ENCODE measurements at places on chromosomes 13 and 19.
A peak's percentile ranks its signal among the peaks of the same experiment; 100 is the strongest.

DNA sequence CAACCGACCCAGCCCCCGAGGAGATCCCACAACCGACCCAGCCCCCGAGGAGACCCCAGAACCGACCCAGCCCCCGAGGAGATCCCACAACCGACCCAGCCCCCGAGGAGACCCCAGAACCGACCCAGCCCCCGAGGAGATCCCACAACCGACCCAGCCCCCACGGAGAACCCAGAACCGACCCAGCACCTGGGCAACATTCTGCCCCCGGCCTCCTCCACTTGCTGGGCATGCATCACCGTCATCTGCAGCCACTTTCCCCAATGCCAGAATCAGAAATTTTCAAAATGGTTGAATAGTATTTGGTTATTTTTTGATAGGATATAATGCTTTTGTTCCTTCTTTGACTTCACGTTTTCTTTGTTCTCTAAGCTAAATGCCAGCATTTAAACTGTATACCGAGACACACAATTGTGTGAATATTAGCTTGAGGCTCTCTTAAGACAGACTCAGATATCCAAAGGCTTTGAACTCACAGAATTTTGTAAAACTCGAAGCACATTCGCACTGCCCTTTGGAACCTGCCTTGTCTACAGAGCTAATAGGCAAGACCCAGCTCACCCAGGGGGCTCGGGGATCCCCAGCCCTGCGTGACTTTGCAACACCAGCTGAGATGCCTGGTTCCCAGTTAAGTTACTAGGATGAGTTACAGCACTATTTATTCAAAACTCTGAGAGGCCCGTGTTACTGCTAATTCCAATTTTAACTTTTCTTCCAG is 15.5 kb upstream of the RASA3 start:
- DNase-seq, result no peak

DNA sequence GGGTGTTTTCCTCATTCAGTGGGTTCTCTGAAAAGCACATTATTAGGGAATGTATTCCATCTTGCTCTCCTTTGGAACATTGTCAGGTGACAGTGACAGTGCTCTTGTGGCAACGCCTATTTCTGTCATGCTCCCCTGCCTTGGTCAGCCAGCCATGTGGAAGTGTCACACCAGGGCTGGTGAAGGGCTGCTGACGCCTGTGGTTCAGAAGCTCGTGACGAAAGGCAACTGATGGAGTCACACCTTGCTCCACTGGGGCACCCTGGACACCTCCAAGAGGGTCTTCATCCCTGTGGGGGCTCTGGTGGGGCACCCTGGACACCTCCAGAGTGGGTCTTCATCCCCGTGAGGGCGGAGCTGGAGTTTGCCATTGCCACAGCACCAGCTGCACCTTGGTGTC is 68.9 kb upstream of the GPR183 start:
- DNase-seq, result no peak

GRCh38 chr13:85503797-85504196 is 295.4 kb downstream of the SLITRK6 start:
- no peak for DNase-seq

DNA sequence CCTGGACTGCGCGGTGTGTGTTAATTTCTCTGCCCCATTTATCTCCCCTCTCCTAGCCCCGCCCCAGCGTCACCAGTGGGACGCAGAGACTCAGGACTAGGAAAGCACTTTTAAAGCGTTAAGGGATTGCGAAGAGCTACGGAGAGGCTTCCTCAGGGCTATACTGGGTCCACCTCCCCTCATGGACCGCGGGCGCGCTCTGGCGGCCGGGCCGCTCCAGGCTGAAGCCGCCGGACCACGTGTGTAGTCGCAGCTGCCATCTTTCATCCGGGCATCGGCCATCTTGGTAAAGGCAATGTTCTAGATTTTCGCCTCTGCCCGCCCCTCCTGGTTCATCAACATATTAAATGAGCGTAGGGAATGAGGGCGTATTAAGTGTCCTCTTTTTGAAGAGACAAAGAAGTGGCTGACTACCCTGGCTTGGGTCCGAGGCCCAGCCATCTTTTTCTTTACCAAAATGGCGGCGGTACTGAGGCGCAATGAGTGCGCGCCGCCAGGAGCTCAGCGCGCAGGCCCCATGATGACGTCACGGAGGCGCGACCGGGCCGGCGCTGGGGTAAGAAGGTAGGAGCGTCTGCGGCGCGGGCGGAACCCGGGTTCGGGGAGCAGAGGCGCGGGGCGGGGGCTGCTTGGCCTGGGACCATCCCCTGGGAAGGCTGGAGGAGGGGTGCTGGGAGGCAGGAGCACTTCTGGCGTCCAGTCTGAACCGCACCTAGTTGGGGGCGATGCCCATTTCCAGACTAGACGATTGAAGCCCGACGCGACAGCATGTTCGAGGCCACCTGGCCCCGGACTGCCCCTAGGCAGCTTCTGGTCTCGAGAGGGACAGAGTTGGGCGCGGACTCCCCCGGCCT is at the start of gene CCDC124:
Gene CCDC124 (plus strand): TSS at position 531 of the 854 bp plus-strand sequence. CDS start 3,406 bp downstream, outside the sequence.
- peak; percentile 97 for DNase-seq

DNA sequence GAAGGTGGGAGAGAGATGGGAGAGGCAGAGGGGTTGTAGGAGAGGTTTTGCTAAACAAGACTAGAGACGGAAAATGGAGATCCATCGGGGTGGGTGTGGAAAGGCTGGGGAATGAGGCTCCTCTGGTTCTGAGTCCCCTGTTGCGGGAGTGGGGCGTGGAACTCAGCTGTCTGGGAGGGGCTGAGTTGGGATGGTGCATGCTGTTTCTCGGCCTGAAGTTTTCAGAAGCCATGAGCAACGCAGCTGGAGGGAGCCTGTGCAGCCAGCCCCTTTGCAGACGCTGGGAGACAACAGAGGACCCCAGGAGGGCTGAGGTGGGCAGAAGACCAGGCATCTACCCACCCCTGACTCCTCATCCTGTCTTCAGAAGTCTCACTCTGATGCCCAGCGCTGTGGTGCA is 7.4 kb upstream of the GIPR start:
- no peak for DNase-seq

DNA sequence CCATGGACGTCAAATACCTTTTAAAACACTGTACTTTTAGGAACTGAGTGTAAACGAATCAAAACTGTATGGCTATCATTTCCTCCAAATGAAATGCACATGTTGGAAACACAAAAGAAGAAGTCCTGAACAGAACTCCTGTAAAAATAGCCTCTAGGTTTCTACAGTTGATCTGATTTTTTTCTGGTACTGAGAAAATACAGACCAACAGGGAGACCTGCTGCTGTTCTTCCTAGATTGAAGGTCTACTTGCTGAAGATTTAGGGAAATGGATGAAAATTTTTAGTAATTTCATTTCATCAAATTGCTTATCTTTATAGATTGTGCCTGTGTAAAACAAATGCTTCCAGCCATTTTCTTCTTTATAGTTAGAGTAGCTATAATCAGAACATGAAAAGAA is 520.4 kb downstream of the SLITRK6 start:
- DNase-seq, result no peak

DNA sequence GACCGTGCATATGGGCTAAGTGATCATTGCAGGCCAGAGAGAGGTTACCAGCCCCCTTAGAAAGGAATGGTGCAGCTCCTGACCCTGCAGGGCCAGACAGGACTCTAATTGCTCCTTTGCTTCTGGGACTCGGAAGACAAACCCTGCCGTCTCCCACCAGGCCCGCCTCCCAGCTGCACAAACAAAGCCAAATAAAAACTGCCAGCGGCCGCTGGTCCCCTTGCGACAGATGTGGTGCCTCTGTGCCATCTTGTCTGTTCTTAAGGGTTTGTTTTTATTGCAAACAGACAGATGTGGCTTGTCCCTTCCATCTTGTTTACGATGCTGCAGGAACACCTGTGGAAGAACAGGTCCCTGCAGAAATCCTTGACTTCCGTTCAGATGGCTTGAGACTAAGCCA is 434.4 kb upstream of the TSHZ3 start:
- DNase-seq, result no peak

GRCh38 chr19:2455851-2456570 is 748 bp downstream of the LMNB2 start:
- peak; percentile 27 for DNase-seq

DNA sequence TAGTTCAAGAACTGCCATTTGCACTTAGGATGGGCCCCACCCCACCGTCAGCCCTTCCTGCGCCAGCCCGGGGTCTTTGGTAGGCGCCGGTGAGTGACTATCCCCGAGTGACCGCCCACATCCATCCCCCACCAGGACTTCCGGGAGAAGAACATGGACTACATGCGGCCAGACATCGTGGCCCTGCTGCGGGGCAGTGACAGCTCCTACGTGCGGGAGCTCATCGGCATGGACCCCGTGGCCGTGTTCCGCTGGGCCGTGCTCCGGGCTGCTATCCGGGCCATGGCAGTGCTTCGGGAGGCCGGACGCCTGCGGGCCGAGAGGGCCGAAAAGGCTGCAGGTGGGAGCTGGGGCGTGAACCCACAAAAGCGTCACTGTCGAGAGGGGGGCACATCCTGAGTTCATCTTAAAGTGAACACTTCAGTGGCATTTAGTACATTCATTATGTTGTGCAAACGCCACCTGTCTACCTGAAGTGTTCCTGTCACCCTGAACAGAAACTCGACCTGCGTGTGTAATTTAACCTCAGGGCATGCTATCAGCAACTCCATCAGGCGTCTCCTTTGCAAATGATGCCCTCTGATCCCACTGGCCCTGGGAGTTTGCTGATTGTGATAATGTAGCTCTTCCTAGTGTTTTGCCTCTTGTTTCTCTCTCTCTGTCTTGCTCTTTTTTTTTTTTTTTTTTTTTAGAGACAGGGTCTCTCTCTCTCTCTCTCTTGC is 42.4 kb upstream of the USE1 start:
- no peak for DNase-seq

DNA sequence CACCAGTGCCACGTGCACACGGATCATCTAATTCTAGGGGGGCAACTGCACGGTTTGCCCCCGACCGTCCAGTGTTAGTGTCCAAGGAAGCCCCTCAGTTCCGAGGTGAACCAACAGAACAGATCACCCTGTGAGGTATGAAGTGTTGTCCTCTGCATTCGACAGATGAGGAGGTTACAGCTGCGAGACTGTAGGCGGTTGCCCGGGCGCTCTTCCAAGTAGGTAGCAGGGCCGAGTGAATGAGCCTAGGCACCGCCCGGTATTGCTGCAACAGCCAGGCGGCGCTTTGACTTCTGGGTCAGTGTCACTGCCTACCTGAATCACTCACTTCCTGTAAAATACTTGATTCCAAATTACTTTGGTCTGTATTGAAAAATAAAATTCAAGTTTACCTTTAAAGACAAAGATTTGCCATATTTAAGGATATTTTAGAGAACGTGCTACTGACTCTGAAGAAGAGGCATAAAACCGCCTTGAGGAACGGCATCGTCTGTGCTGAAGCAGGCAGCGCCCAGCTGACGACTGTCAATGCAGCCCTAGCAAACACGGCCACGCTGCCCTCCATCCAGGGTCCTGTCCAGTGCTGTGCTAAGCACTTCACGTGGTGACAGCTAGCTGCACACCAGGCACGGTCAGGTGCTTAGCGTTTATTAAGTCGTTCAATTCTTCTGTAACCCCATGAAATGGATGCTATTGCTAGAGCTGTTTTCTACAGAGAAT is 19.3 kb upstream of the RASA3 start:
- peak; percentile 88 for DNase-seq

- DNase-seq, result no peak
Observed at GRCh38 chr19:38880076-38880881, 2.2 kb upstream of the RINL start.

- DNase-seq, result no peak
Observed at GRCh38 chr19:16571822-16572331, 338 bp downstream of the SLC35E1 start.

DNA sequence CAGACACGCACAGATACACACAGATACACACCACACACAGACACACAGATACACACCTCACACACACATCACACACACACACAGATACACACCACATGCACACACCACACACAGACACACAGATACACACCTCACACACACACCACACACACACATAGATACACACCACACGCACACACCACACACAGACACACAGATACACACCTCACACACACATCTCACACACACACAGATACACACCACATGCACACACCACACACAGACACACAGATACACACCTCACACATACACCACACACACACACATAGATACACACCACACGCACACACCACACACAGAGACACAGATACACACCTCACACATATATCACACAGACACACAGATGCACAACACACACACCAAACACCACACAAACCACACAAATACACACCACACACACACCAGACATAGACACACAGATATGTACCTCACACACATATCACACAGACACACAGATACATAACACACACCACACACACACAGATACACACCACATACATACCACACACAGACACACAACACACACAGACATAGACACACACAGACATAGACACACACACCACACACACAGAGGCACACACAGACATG is 24.2 kb upstream of the SLC7A10 start:
- DNase-seq, result no peak

- DNase-seq, result no peak
Observed at GRCh38 chr19:23305555-23305954, 55.4 kb upstream of the ZNF724 start.

GRCh38 chr13:98416408-98416807 is 160.5 kb downstream of the STK24 start:
- peak; percentile 84 for DNase-seq

GRCh38 chr13:34696296-34696695 is 245.8 kb upstream of the NBEA start:
- DNase-seq, result no peak

DNA sequence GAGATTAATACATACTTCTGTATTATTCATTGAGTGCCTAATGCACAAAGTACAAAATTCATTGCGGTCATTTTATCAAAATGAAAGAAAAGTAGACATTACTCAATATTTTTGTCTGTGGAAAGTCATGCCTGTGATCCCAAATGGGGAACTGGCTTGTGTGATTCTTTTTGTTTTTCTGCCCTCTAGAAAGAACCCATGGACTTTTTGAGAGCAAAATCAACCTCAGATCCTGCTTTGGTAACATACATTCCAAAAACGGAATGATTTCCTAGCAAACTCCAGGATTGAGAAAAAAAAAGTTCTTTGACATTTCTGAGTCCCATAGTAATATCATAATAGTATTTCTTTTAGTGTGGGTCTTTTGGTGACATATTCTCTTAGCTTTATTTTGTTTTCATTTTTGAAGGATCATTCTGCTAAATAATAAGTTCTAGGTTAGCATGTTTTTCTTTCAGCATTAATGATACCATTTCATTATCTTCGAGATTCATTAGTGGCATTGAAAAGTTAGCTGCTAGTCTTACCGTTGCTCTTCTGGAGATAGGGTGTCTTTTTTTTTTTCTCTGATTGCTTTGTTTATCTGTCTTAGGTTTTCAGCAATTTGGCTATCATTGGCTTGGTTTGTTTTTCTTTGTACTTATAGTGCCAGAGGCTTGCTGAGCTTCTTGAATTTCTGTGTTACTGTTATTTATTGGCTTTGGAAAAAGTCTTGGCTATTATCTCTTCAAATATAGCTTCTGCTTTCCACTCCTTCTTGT is 102.4 kb upstream of the CSNK1A1L start:
- DNase-seq, result no peak

DNA sequence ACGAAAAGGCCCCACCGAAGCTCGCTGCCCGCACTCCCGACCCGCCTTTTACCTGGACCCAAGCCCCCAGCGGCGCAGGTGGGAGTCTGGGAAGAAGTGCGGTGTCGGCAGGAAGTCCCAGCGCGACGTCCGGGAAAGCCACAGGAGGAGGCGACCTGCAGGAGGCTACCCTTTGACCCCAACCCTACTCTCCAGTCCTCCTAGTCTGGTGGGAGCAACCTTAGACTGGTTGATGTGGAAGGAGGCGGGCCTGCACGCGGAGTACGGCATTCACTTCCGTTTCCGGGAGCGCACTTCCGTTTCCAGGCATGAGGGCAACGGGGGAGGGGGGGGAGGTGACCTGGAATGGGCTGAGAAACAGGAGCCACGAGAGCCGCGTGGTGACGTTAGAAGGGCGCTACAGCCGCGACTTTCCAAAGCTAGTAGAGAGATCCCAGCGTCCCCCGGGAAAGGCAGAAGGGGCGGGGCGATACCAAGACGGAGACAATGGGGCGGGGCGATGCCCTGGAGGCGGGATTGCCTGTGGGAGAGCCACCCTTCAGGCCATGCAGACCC is 28.5 kb downstream of the ZNF266 start:
- peak; percentile 60 for DNase-seq

All from small intestine (tissue), 16 donors.